ENCODE measurements at places on chromosomes 2 and 18.

DNA sequence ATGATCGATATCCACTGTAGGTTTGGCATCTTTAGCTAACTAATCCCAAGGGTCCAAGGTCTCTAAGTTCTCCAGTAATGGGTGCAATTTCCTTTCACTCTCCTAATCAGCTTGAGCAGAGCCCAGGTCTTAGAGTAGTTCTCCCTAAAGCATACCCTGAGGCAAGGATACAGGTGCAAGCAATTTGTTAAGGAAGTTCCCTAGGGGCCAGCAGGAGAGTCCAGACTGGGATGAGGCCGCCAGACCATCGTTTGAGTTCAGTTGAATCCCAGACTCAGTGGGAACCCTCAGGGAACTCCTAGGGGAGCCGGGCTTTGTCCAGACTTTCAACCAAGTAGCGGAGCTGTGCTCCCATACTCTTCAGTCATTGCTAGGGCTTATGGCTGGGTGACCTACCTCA is 835.4 kb upstream of the CDH2 start:
- no peak for DNase-seq

DNA sequence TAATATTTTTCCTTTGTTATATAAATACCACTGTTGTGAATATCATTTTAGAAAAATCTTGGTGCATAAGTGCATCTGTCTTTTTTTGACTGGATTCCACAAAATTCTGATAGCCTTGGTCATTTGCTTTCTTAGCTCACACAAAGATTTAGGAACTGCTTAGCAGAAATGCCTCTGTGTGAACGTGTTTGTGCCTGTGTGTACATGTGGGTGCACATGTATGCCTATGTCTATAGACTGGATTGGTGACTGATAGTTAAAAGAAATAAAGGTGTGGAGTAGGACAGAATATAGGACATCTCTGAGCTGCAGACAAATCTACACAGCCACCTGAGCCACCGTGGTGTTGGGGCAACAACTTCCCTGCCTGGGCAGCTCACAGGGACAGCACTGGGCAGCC is 93.8 kb downstream of the TSN start:
- no peak for DNase-seq

GRCh38 chr2:60100034-60100433 is 453.4 kb downstream of the BCL11A start:
- no peak for DNase-seq

DNA sequence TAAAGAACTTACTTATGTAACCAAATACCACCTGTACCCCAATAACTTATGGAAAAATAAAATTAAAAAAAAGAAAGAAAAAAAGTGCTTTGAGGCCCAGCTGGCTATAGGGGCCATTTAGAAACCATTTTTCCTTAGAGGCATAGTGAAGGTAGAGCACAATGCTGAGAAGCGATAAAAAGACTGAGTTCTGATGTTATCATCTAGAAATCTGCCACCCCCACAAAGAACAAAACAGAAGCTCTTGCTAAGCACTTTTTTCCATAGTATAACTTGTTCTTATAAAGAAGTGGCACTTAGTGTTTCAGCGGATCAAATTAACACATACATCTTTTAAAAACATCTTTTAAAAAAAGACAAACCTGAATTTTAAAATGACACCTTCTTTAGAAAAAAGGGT is 51.4 kb downstream of the ICOS start:
- DNase-seq = no peak

GRCh38 chr18:77737405-77737804 is 487.8 kb downstream of the GALR1 start:
- no peak for DNase-seq

- DNase-seq = no peak
Observed at GRCh38 chr2:18402-19271, 27.7 kb downstream of the FAM110C start.

GRCh38 chr2:70861777-70862625 is 26.4 kb upstream of the CD207 start:
- DNase-seq = peak; percentile 45

GRCh38 chr18:23380817-23381216 is 72.3 kb upstream of the RIOK3 start:
- DNase-seq = no peak

DNA sequence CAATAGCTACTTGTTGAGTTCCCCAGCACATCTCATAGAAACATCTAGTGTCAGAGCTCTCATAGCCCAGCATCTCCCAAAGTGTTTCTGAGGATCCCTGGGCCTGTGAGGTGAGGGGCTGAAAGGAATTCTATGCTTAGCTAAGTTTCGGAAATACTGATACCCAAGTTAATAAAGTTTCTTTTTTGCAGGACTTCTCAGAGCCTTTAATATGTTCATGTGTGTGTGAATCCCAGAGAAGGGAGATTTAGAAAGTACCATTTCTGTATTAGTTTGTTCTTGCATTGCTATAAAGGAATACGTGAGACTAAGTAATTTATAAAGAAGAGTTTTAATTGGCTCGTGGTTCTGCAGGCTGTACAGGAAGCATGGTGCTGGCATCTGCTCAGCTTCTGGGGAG is 211.2 kb downstream of the TSN start:
- no peak for DNase-seq

DNA sequence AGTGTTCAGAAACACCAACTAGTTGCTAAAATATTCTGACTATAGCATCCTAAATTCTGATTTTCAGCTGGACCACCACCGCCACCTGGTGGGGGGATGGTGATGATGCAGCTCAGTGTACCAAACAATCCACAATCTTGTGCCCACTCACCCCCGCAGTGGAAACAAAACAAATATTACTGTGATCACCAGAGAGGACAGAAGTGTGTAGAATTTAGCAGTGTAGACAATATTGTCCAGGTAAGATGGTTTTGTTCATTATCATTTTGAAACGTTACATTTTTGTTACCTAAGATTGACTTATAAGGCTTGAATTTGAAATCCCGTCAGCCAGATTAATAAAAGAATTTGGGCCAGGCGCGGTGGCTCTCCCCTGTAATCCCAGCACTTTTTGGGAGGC is 31.7 kb upstream of the UBXN4 start:
- DNase-seq = peak; percentile 82

- no peak for DNase-seq
Observed at GRCh38 chr18:8515142-8515865, 93.9 kb upstream of the RAB12 start.

- DNase-seq = no peak
Observed at GRCh38 chr2:224793946-224794345, 77.8 kb upstream of the CCDC195 start.

- no peak for DNase-seq
Observed at GRCh38 chr18:52152036-52152435, 188.0 kb upstream of the DCC start.

GRCh38 chr2:168790226-168790902 is 12.1 kb upstream of the NOSTRIN start:
- no peak for DNase-seq

DNA sequence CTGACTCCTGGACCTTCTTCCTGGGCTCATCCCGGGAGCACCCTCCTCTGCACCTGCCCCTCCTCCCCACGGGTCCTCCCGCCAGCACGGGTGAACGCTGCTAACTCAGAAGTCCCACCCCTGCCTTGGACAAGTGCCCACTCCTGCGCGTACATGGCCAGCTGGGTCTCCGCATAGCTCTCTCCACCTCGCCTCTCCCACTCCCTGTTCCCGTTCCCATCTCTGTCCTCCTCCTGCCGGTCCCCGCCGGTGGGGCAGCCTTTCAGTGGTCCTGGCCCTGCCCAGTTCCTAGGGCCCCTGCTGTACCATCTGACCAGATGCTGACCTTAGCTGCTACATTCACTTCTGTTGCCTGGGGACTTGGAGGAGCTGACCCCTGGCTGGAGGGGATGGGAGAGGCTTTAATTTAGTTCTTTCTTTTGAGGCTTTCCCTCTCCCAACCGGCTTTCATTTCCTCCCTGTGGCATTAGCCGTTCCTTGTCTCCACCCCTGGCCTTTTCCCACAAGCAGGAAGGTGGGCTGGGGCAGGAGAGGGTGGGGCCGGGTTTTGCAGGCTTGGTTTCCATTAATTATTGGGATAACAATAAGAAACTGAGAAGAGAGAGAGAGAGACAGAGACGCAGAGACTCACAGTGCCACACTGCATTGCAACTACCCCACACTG is 136.1 kb downstream of the SH3BP4 start:
- DNase-seq = no peak

DNA sequence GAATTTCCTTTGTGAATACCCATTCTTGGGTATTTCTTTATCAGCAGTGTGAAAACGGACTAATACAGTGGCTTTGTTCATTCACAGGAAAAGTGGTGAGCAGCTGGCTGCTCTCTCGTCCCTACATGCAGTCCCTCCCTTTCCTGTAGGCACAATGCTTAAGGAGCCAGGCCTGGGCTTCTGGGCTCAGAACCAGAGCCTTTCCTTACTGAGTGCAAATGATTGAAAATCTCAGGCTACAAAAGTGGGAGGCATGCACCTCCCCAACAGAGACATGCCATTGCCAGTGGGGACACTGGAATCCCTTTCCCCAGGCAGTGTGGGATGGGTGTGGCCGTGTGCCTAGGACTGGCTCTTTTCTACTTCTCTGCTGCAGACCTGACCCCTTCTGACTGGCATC is 61.3 kb downstream of the MCFD2 start:
- no peak for DNase-seq

GRCh38 chr18:76445741-76446232 is 49.3 kb downstream of the ZNF516 start:
- no peak for DNase-seq

DNA sequence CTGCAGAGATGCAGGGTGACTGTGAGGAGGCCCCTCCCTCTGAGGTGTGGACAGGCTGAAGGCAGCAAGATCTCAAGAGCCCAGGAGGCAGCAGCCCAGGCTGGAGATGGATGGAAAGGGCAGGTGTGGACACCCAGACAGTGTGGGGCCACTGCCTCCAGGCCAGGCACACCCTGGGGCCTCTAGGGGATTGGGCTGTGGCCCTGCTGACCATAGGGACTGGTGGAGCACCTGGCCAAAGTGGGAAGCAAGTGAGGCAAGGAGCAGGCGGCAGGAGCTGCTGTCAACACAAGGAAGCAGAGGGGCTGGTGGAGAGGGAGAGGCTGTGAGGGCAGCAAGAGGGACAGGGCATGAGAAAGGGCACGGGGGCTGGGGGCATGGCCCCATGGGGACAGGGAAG is 10.8 kb downstream of the SNED1 start:
- DNase-seq = no peak

DNA sequence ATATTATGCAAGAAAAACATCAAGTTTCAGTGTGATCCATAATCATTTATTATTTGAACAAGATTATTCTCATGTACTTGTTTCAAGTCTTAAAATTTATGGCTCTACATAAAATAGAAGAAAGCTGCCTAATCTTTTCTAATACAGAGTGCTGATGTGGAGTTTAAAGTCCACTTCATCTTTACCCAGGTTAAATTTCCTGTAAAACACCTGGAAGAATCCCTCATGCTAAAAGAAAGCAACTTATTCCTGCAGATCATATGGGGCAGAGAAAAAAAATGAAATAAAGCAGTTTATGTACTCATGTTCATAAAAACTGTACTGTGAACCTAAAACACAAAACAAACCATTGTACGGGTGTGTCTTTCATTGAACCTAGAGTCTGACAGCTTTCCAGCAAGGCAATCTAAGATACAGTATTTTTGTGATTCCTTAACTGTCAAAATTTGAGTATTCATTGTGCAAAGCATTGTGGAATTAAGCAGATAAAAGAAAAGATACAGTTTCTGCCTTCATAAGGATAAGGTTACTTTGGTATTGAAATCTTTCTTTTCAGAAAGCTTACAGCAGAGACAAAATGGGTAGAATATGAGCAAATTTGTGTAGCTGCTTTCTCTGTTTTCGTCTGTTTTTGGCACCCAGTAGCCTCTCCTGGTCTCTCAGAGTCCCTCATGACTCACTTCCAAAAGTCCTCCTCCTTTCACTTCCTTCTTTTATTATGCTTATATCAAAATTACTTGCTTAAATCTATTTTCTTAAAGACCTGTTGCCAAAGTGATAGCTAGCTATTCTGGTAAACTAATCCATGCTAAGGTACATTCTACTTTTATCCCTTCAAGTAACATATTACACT is 26.9 kb upstream of the GLS start:
- no peak for DNase-seq

GRCh38 chr18:61334491-61334850 is 1.2 kb downstream of the CDH20 start:
- no peak for DNase-seq

DNA sequence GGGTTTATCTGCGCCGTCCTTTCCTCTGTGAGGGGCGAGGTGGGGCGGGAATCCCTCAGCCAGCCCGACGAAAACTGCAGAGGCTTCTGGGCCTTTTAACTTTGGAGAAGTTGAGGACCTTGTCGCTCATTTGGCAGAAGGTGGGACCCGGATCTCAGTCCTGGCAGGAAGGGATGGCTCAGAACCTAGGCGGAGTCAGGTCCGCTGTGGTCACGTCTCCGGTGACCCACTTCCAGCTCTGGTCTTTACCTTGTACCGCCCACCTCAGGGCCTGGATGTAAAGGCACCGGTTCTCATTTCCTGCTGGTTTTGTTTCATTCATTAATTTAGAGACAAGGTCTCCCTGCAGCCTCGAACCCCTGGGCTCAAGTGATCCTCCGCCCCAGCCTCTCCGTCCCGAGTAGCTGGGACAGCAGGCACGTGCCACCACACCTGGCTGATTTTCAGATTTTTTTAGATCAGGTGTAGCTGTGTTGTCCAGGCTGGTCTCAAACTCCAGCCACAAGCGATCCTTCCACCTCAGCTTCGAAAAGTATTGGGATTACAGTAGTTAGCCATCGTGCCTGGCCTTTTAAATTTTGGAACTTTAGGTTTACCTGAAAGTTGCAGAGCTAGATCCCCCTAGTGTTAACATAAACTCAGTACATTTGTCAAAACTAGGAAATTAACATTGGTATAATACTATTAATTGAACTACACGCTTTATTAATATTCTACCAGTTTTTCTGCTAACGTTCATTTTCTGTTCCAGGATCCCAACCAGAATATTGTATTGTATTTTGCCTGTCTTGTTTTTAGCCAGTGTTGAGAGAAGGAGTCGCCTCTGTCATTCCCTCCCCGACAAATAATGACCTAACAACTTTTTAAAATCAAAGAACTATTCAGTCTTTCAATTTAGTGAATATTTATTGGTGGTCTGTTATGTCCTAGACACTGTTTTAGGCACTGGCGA is 852 bp downstream of the POLI start:
- DNase-seq = peak; percentile 2

- no peak for DNase-seq
Observed at GRCh38 chr2:75512455-75513212, 48.1 kb downstream of the EVA1A start.

Measured in naive thymus-derived CD4-positive, alpha-beta T cell (primary cell).